ENCODE measurements at places on chromosomes 12 and 14.

DNA sequence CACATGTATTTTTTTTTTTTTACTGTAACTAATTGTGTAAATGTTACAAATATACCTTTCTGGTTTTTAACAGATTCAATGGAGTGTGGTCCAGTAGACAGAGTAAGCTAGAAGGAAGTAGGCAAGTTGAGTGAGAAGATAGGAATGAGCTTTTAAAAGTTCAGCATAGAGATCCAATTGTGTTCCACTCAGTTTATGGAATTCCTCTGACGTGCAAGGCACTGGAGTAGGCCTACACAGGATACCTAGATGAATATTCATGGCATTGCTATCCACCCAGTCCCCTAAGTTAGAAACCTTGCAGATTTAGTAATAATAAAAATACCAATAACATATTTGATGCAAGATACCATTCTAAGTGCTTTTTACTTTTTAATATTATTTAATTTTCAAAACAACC, 225.6 kb upstream of the ARID2 start:
- no peak for DNase-seq

GRCh38 chr12:32331133-32331532, 68.2 kb upstream of the FGD4 start:
- peak; percentile 26 for DNase-seq

DNA sequence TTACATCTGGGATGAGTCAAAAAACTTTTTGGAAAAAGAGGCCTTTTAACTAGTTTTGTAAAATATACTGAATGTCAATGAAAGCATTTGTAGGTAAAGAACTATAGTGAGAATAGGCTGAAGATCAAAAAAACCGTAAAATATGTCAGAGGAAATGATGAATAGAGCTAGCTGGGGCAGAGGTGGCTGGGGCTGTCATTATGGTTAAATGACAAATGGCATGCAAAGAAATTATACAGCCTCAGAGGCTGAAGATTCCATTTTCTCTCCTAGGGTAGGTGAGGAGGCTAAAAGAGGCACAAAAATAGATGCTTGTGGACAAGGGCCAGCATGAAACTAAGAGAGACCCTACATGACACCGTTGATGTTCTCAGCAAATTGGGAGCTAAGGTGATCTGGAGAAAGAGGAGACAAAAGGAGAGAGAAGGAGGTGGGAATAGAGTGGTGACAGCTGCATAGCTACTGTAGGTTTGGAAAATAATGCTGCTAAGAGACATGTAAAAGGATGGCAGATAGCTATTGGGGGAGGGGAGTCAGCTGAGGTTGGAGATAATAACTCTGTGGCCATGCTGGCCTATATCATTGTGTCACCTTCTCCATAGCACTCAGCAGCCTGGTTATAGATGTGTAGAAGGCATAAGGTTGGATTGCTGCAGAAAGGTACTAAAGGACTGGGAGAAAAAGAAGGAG, 63.8 kb downstream of the ABCC9 start:
- DNase-seq: no peak

- peak; percentile 37 for DNase-seq
These were observed 15.2 kb downstream of the RASSF3 start for GRCh38 chr12:64625243-64626077.

DNA sequence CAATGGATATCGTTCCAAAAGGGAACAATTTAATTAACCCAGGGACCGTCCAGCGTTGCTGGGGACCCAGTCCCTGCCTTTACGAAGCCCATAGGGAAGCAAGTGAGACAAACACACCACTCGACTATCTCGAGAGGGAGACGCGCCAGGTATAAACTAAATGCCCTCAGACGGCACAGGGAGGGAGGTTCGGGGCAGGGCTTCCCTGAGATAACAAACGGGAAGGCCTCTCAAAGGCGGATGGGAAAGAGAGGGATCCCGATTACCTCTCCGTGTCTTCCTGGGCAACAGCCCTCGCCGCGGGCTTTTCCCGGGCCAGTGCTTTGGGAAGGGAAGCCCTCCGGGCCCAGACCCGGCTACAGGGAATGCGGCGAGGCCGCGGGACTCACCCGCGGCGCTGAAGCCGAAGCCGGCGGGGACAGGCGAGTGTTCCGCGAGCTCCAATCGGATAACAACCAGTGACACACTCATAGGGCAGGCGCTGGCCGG, 390 bp downstream of the BRAP start:
- peak; percentile 23 for DNase-seq

- no peak for DNase-seq
These were observed 181.4 kb upstream of the BMP4 start for GRCh38 chr14:54138024-54138353.

- no peak for DNase-seq
These were observed 10.6 kb downstream of the SDS start for GRCh38 chr12:113392988-113393579.

DNA sequence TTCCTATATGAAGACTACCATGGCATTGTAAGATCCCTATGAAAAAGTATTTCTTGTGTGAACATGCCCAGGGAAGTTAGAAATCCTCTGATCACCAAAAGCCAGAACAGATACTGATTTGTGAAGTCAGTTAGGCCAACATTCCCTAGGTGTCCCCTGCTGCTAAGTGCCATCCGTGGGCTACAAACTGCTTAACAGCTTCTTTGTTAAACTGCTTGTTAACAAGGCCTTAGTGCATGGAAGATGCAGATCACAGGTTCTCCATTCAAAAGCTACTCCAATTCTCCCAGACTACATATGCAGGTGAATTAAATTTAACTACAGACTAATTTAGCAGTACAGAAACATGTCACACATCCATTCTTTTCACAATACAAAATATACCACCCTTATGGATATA, 108.2 kb downstream of the PRICKLE1 start:
- no peak for DNase-seq

GRCh38 chr12:57237932-57238853, 8.7 kb downstream of the SHMT2 start:
- DNase-seq: peak; percentile 83

GRCh38 chr14:69674546-69675244, 63.3 kb downstream of the SUSD6 start:
- DNase-seq: no peak

- no peak for DNase-seq
These were observed 823 bp upstream of the TSPAN11 start for GRCh38 chr12:30925607-30926242.

DNA sequence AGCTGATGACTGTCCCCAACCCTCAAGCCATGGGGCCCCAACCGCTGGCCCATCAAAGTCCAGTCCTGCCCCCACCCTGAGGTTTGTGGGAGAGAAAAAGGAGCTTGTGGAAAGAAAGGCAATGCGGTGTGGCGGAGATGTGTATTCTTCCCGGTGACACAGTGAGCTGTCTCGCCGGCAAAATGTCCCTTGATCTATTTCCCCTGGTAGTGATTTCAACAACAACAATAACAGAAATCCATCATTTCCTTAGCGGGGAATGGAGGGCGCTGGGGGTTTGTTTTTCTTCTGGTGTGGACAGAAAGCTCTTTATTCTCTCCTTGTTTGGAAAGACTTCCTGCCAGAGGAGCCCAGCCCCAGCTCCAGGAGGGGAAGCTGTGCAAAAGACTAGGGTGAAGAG, 93.7 kb upstream of the LHX5 start:
- no peak for DNase-seq

DNA sequence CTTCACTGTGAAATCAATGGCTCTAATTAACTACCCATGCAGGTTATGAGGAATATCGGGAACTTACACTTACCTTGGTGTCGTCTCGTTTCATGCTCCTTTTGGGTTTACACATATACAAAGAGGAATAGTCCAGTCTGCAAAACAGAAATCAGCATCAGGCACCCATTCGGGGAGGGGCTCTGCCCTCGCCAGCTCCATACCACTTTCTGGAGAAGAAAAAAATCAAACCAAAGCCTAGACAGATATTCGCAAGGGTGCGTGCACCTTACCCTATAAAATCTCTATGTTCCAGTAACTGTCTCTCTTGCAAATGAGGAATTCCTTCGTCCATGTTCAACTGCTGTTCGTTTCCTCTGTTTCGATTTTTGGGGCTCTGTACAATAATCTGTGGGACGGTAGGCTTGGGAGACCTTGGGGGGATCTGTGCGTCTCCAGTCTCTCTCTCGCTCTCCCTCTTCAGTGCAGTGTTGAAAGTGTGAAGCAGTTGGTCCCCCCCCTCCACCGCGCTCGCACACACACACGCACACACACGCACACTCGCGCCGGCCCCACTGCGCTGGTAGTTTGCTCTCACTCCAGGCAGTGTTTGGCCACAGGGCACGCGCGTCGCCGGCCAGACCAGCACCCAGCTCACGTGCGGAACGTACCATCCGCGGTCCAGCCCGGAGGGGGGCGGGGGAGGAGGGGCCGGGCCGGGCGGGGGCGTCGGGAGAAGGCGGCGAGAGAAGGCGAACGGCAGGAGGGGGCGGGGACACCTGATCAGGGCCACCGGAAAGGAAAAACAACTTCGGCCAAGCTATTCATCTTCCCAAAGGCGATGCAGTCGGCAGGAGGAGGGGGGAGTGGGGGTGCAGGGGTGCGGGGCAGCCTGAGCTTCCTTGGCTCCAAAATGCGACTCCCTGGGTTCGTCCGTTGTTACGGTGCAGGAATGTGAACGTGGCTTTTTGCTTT, at the start of gene BHLHE41:
Gene BHLHE41, minus strand, starts transcription at position 592 of the 954 bp plus-strand sequence. Its CDS starts 258 bp downstream, at position 334.
- DNase-seq: peak; percentile 57

DNA sequence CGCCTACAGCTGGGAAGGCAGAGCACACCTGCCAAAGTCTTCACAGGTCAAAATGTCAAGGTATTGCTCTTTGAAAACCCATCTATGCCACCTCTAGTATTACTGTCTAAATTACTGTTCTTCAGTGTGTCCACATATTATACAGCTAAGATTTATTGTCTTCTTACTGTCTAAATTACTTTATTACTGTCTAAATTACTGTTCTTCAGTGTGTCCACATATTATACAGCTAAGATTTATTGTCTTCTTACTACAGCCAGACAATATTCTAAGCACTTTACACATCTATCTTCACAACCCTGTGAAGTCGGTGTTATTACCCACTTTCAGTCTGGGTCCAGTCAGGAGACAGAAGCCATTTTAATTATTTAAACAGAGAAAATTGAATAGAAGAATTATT, 173.9 kb downstream of the MYRFL start:
- no peak for DNase-seq

DNA sequence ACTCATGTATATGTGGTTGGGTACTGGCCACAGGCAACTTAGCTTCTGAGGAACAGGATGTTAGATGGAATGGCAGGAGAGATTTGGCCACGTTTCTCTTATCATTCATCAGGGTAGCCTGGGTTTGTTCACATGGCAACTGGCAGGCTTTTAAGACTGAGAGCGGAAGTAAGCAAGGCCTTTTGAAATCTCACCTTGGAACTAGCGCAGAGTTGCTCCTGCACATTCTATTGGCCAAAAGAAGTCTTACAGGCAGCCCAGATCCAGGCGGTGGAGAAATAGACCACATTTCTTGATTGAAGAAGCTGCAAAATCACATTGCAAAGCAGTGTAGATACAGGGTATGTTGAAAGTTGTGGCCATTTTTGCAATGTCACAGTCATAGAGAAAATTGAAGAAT, 3.7 kb downstream of the CLEC4A start:
- no peak for DNase-seq

- no peak for DNase-seq
These were observed 319.9 kb downstream of the EGLN3 start for GRCh38 chr14:33631021-33631420.

DNA sequence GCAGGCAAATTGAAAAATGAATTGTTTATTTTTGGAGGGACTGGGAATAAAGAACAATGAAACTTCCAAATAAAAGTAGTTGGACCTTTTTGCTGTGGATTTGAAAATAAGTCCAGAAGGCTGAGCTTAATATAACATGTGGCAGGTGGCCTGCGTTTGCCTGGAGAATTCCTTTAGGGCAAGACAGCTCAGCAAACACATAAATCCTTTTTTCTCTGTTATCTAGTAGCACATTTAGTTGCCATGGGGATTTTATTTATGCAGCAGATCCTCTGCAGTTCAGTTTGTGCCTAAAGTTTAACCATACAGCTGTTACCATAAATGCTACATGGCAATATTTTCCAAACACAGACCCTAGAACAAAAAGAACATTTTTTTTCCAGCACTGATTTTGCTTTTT, 180.0 kb downstream of the NPAS3 start:
- DNase-seq: no peak

- no peak for DNase-seq
These were observed 40.7 kb downstream of the PRIMA1 start for GRCh38 chr14:93747560-93747959.

- DNase-seq: no peak
These were observed 9.1 kb downstream of the PROX2 start for GRCh38 chr14:74866708-74867389.

DNA sequence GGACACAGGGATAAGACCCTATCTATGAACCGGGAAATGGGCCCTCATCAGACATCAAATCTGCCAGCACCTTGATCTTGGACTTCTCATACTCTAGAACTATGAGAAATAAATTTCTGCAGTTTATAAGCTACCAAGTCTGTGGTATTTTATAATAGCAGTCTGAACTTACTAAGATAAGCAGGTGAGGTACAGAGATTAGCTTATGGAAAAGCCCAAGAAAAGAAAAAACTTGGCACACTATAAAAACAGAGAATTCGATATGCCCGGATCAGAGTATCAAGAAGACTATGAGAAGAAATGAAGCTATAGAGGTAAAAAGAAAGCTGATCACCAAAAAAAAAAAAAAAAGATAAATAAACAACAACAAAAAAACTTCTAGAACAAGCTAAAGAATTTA, 52.6 kb downstream of the EEA1 start:
- DNase-seq: no peak

DNA sequence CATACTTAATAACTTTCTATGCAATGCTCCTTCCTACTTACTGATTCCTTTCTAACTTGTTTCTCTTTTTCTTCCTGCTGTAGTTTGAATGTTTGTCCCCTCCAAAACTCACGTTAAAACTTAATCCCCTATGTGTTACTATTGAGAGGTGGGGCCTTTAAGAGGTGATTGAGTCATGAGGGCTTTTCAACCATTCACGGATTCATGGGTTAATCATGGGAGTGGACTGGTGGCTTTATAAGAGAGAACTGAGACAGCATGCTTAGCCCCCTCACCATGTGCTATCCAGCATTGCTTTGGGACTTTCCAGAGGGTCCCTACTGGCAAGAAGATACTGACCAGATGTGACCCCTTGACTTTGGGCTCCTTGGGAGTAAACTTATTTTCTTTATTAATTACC, 66.0 kb upstream of the TRIM9 start:
- no peak for DNase-seq

DNA sequence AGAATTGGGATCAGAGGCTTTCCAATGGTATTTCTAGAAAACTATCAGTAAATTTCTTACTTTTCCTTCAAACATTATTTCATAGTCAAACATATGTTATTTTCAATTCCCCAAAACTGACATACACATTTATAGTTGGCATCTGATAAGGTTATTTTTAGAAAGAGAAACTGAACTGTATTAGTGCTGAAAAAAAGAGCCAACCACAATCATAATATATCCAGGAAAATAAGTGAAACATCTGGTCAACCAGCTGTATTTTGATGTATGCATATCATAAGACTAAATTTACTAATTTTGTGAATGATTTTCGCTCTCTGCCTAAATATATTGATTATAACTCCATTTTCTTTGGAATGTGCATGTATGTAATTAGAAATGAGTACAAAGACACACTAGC, 554.2 kb downstream of the FLRT2 start:
- DNase-seq: no peak
